ENCODE measurements at places on chromosomes 5 and 9. TPM values are rescaled to one million over a fixed set of nuclear protein-coding genes. Genes with fewer than 3 reads are reported as not detected.

GRCh38 chr5:9362600-9362999, 183.3 kb downstream of the SEMA5A start:
- no peak overlapping the region for H3K4me3 ChIP-seq
- no peaks in the 10 kb centered on the region for H3K36me3 ChIP-seq
- no peaks in the 10 kb centered on the region for H3K27me3 ChIP-seq
- no peak for DNase-seq
- H3K27ac ChIP-seq: no peak overlapping the region
- no peaks in the 10 kb centered on the region for H3K4me1 ChIP-seq

- no peaks in the 10 kb centered on the region for H3K36me3 ChIP-seq
- no peak overlapping the region for H3K4me3 ChIP-seq
- H3K27ac ChIP-seq: peak overlapping the region; percentile 8
- DNase-seq: no peak
- no peaks in the 10 kb centered on the region for H3K4me1 ChIP-seq
Measured at GRCh38 chr5:153523211-153523610, 32.7 kb downstream of the GRIA1 start.

- no peaks in the 10 kb centered on the region for H3K36me3 ChIP-seq
- DNase-seq: no peak
- no peaks in the 10 kb centered on the region for H3K27me3 ChIP-seq
- H3K4me1 ChIP-seq: no peaks in the 10 kb centered on the region
- H3K27ac ChIP-seq: no peak overlapping the region
Measured at GRCh38 chr5:42636946-42637345, 119.7 kb upstream of the CCDC152 start.

- H3K27me3 ChIP-seq: no peaks in the 10 kb centered on the region
- DNase-seq: no peak
- H3K36me3 ChIP-seq: peaks cover 34% of the 10 kb centered on the region
Measured at GRCh38 chr9:96491079-96491879, 41.3 kb downstream of the HABP4 start.

DNA sequence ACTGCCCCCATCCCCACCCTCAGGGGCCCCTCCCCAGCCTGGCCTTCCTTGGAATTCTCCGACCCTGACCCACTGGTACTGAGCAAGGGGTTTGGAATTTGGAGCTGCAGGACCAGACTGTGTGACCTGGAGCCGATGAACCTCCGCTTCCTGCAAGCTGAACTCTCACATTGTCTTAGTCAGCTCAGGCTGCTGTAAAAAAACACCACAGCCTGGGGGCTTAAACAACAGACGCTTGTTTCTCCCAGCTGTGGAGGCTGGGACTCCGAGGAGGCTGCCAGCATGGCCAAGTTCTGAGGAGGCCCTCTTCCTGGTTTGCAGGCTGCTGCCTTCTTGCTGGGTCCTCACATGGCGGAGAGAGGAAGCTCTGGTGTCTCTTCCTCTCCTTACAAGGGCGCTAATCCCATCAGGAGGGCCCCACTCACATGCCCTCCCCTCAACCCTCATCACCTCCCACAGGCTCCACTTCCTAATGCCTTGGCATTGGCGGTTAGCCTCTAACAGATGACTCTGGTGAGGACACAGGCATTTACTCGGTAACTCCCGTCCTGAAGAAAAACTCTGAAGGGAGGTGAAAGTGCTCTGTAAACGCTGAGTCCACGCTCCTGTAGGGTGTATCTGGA, 42.4 kb downstream of the C5orf15 start:
- H3K4me1 ChIP-seq: no peaks in the 10 kb centered on the region
- no peak overlapping the region for H3K27ac ChIP-seq
- H3K27me3 ChIP-seq: no peaks in the 10 kb centered on the region
- H3K4me3 ChIP-seq: no peak overlapping the region

DNA sequence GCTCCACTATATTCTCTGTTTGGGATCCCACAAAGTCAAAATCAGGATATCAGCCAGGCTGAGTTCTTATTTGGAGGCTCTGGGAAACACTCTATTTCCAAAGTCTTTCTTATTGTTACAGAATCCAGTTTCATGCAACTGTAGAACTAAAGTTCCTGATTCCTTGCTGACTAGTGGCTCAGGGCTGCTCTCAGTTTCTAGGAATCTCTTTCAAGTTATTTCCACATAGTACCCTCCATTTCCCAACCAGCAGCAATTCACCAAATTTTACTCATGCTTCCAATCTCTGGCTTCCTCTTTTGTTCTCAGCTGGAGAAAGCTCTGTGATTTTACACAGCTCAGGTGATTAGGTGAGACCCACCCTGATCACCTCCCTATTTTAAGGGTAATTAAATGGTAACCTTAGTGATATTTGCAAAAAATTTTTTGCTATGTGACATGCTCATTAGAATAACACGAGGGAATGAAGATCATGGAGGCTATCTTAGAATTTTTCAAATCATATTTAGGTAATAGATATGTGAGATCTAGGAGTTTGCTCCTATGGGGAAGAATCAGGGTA, 794.9 kb upstream of the ARRDC3 start:
- H3K27me3 ChIP-seq: no peaks in the 10 kb centered on the region
- no peak for DNase-seq
- H3K27ac ChIP-seq: no peak overlapping the region
- H3K36me3 ChIP-seq: no peaks in the 10 kb centered on the region
- H3K4me1 ChIP-seq: no peaks in the 10 kb centered on the region
- no peak overlapping the region for H3K4me3 ChIP-seq

Gene NLN
- total RNA-seq: 29.1 TPM

Gene STC2
- 5.5 TPM for total RNA-seq
